ENCODE measurements at places on chromosomes 1 and 21. TPM values are rescaled to one million over a fixed set of nuclear protein-coding genes. Genes with fewer than 3 reads are reported as not detected.

Gene NHLH2
- total RNA-seq, result not detected

Gene MAST2
- total RNA-seq, result 9.6 TPM

Gene CDA
- 8.1 TPM for total RNA-seq

Gene OR10J1
- not detected for total RNA-seq

DNA sequence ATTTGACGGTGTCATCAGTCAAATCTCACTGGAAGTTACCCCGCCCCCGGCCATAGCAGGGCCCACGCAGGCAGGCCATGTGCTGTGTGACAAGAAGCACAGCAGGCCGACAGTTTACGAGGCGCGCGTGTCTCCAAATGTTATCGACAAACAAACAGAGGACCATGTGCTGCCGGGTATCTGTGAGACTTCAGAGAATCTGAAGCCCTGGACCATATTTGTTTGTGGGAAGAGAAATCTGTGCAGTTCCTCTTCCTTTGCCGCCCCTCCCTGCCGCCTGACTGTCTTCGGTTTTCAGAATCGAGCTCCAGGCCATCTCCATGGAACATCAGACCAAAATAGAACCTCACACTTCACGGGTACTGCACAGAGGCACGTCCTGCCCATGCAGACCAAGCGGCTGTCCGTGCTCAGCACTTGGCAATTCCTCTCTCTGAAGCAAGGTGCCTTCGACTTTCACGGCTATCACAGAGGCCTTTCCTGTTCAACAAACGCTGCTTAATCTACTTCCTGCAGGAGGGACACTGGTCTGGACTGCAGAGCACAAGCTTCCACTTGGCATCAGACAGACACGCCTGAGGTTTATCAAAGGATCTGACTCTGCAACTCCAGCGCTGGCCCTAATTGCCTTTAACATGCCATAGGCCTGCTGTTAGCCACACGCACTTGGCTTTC is 135.7 kb upstream of the KRTAP19-8 start:
- DNase-seq, result no peak
- no peak overlapping the region for H3K27ac ChIP-seq
- H3K27me3 ChIP-seq, result no peaks in the 10 kb centered on the region

GRCh38 chr1:100396651-100397050 is 44.3 kb downstream of the CDC14A start:
- H3K4me3 ChIP-seq, result no peak overlapping the region
- DNase-seq, result no peak

- no peaks in the 10 kb centered on the region for H3K4me1 ChIP-seq
- no peak for DNase-seq
Measured at GRCh38 chr1:38337711-38338110, 291.1 kb upstream of the POU3F1 start.

GRCh38 chr21:40454057-40454456 is 392.9 kb downstream of the DSCAM start:
- no peaks in the 10 kb centered on the region for H3K36me3 ChIP-seq
- no peak for DNase-seq
- no peak overlapping the region for H3K27ac ChIP-seq
- no peaks in the 10 kb centered on the region for H3K4me1 ChIP-seq
- no peak overlapping the region for H3K4me3 ChIP-seq

Gene SPATA45
- not detected for total RNA-seq

DNA sequence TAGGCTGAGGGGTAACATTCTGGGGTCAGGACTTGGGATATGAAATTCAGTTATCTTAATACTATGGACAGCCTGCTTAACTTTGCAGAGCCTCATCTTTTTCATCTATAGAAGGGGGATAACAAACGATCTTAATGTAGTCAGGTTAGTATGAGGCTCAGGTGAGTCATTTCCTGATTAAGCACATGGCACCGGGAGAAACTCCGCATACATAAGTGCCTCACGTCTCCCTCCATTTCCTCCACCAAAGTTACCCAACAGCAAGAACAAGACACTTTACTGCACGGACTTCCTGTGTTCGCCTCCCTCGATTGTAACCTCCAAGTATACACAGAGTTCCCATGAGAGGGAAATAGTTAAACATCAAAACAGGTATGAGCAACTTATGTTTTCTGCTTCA is 112.7 kb upstream of the COA6 start:
- H3K27ac ChIP-seq, result no peak overlapping the region
- H3K4me1 ChIP-seq, result peaks cover 6% of the 10 kb centered on the region
- no peaks in the 10 kb centered on the region for H3K27me3 ChIP-seq
- no peaks in the 10 kb centered on the region for H3K36me3 ChIP-seq

GRCh38 chr1:107593501-107594209 is 371.3 kb downstream of the VAV3 start:
- no peaks in the 10 kb centered on the region for H3K36me3 ChIP-seq
- H3K4me3 ChIP-seq, result no peak overlapping the region
- H3K27me3 ChIP-seq, result no peaks in the 10 kb centered on the region
- no peak overlapping the region for H3K27ac ChIP-seq

- peak overlapping the region; percentile 28 for H3K27ac ChIP-seq
- H3K36me3 ChIP-seq, result no peaks in the 10 kb centered on the region
- no peak for DNase-seq
- no peak overlapping the region for H3K4me3 ChIP-seq
Measured at GRCh38 chr1:39892601-39893595, 8.8 kb downstream of the MYCL start.

GRCh38 chr1:243598433-243598832 is 251.6 kb downstream of the AKT3 start:
- H3K4me3 ChIP-seq, result no peak overlapping the region
- H3K27me3 ChIP-seq, result no peaks in the 10 kb centered on the region
- H3K36me3 ChIP-seq, result no peaks in the 10 kb centered on the region
- H3K4me1 ChIP-seq, result no peaks in the 10 kb centered on the region

DNA sequence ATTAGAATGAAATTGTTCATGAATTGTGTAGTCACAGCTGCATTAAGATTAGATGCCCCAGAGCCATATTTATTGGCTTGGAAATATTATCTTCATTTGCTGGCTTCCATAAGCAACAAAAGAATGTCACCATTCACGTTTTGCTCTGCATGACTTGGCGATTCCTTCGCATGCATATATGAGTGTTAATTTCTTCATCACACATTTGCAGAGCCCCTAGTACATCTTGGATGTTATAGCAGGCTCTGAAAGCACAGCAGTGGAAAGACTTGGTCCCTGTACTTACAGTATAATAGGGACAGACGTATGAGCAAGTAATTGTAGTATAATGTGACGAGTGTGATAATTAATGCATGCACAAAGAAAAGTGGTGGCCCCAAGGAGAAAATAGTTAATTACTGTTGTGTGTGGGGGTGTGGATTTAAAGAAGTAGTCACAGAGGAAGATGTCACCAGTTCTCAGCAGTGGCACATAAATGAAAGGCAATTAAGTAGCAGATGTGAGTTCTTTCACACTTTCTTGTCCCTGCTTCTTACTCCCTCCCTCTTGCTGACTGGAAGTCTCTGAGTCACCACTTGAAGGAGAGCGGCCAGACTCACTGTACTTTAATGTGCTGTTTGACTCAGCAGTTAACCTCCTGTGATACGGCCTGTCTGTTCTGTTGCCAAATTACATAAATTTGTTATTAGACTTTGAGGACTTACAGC is 21.0 kb downstream of the S100A10 start:
- H3K36me3 ChIP-seq, result no peaks in the 10 kb centered on the region
- H3K27me3 ChIP-seq, result no peaks in the 10 kb centered on the region
- H3K4me1 ChIP-seq, result peaks cover 25% of the 10 kb centered on the region
- H3K4me3 ChIP-seq, result no peak overlapping the region
- no peak overlapping the region for H3K27ac ChIP-seq

DNA sequence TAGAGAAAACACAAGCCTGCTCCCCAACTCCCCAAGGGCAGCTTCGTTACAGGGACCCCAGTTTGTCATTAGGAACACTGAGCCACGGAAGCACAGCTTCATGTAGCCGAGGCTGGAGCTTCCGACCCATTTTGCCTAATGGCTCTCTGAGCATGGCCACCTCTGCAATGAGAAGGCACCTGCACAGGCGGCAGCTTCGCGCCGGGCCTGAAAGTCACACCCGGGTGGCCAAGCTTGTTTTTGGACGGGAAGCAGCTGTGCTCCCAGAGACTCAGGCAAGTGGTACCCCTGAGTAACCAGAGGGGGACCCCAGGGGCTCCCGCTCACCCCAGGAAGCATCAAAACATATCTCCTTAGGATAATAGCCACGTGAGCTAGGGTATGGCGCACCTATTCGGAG is 80.9 kb downstream of the SLC66A1 start:
- no peak overlapping the region for H3K27ac ChIP-seq
- H3K4me3 ChIP-seq, result no peak overlapping the region
- no peak for DNase-seq
- no peaks in the 10 kb centered on the region for H3K27me3 ChIP-seq

GRCh38 chr1:17187051-17187450 is 17.9 kb upstream of the PADI1 start:
- DNase-seq, result no peak
- no peaks in the 10 kb centered on the region for H3K4me1 ChIP-seq
- no peaks in the 10 kb centered on the region for H3K36me3 ChIP-seq
- no peak overlapping the region for H3K27ac ChIP-seq
